ENCODE measurements at places on chromosomes 1 and 21. TPM values are rescaled to one million over a fixed set of nuclear protein-coding genes. Genes with fewer than 3 reads are reported as not detected.

ARHGAP30 gene
- not detected for total RNA-seq

PLXNA2 gene
- total RNA-seq = 6.0 TPM

PTCH2 gene
- total RNA-seq = 0.10 TPM

EVA1C gene
- 25.0 TPM for total RNA-seq

PEAR1 gene
- 7.7 TPM for total RNA-seq

EXO1 gene
- total RNA-seq = 0.24 TPM

KANK4 gene
- not detected for total RNA-seq

TMEM52 gene
- total RNA-seq = not detected

PROK1 gene
- total RNA-seq = not detected

All from cardiac ventricle fibroblast (primary cell).